ENCODE measurements at places on chromosomes 3 and 15. TPM values are rescaled to one million over a fixed set of nuclear protein-coding genes. Genes with fewer than 3 reads are reported as not detected.

Gene TXNRD3
- total RNA-seq, result 0.98 TPM

Gene CLDN1
- 0.61 TPM for total RNA-seq

DNA sequence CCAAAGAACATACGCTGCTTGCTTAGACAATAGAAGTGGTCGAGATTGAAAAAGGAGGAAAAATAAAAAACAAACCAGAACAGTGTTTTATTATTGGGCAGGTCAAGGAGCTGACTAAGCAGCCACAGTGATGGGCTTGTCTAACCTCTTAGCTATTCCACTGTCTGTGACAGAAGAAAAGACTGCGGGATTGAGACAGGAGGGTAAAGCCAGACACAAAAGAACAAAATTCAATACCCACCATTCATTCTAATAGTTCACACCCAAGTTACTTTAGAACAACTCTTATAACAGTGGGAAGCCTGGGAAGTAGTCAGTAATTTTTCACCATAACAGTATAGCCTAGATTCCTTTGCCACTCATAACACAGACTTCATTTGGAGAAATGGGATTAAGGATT is 435.4 kb downstream of the MFSD1 start:
- ATAC-seq, result no peak

DNA sequence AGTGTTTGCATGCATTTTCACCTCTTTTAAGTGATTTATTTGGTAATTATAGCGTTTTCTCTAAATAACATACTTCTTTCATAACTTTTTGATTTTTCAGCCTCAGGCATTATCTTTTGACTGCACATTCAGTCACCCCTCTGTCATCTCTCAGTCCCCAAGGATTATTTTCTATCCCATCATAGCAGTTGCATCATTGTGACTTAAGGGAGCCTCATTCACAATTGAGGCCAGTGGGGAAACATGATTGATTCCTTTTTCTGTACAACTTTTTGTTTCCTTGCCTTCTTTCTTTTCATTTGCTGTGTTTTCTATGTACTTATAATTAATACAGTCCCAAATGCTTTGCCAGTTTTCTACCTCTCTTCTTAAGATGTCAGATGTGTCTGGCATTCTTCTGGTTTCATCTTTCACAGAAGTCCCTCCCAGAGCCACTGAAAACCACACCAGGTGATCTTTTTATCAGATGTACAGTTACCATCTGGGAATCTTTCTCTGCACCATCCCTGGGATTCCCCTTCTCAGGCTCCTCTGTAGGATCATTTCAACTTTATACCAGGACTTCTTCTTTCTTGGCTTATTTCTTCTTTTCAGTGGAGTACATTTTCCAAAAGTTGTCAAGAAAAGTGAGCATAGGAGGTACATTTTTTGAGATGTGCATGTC is 151.4 kb downstream of the RAP2B start:
- no peak for ATAC-seq

DNA sequence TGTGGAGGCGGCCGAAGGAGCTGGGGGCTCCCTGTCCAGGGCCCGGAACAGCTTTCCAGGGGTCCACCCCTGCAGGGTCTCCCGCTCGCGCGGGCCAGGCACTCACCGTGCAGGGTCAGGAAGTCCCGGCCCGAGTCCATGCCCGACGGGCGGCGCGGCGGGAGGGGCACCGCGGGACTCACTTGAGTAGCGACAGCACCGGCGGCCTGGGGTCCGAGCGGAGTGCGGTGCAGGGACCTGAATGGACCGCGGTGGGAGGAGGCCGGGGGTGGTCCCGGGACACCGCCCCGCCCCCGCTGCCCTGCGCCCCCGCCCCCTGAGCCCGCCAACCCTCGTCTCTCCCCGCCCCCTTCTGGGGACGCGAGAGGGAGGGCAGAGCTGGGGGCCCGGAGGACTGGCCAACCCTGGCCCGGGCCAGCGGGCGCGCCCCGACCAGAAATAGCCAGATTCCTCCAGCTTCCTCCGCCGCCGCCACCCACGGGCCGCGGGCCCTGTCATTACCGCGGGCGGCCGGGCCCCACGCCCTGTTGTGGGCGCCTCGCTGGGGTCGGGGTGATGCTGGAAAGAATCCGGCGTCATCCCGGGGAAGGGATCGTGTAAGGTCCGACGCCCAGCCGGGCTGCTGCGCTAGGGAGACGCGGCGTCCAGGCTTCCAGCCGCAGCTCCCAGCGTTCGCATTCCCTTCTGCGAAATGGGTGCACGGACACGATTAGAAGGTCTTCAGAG is at the start of gene PLCD1:
Gene PLCD1 (minus strand): TSS at position 243 of the 726 bp plus-strand sequence. CDS start 103 bp downstream, at position 140.
- no peak for ATAC-seq

DNA sequence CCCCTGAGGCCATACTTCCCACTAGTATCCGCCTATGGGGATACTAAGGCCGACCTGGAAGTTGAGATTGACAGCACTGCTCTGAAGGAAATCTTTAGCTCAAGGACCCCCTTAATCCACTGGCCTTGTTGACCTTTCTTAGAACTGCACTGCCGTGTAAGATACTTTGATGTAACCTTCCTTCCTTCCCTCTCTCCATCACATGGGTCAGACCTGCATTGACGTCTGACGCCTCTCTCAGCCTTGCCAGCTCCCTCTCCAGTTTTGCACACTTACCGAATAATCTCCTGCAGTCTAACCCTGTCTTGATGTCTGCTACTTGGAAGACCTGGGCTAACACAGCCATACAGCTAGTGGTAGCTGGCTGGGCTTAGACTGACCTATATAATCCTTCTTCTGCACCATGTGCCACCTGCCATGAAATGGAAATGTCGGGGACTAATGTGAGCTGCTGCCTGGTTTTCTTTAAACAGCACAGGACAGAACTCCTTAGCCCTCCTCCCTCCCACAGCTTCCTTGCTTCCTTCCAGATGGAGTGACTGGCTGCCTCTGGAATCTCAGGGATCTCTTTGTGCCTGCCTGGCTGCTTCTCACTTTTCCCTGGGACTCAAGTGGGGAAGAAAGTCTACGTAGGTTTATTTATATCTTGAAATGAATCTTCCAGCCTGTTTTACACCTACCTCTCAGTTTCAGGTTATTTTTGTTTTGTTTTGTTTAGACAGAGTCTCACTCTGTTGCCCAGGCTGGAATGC is 39.2 kb upstream of the HERC1 start:
- no peak for ATAC-seq

DNA sequence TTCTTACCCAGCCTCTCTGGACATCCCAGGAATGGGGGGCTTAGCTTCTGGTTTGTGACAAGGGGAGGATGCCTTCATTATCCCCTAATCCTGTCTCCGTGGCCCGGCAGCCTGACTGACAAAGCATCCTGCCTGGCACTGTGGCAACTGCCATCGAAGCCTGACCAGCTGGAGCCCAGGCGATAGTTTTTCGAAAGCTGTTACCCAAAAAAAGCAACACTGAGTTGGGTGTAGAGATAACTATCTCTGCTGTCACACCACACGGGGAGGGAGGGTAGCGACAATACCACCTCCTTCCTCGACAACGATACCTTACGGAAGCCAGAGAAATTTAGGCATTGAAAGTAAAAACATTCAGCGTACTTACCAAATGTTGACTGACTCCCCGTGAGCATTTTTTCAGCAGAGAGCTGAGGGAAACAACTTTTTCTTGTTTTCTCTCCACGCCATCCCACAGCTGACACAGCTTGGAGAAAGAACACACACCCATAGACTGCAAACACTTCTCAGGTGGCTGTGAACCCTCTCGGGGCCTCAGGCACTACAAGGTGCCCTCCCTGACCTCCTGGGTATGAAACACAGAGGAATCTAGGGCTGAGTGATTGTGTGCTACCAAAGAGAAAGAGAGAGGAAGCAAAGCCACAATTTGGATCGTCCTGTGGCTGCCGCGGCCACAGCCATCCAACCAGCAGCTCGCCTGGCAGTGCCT is 361.9 kb upstream of the ICE2 start:
- peak; percentile 66 for ATAC-seq

- no peak for ATAC-seq
These were observed 22.0 kb downstream of the CMTM6 start for GRCh38 chr3:32480604-32481003.

DNA sequence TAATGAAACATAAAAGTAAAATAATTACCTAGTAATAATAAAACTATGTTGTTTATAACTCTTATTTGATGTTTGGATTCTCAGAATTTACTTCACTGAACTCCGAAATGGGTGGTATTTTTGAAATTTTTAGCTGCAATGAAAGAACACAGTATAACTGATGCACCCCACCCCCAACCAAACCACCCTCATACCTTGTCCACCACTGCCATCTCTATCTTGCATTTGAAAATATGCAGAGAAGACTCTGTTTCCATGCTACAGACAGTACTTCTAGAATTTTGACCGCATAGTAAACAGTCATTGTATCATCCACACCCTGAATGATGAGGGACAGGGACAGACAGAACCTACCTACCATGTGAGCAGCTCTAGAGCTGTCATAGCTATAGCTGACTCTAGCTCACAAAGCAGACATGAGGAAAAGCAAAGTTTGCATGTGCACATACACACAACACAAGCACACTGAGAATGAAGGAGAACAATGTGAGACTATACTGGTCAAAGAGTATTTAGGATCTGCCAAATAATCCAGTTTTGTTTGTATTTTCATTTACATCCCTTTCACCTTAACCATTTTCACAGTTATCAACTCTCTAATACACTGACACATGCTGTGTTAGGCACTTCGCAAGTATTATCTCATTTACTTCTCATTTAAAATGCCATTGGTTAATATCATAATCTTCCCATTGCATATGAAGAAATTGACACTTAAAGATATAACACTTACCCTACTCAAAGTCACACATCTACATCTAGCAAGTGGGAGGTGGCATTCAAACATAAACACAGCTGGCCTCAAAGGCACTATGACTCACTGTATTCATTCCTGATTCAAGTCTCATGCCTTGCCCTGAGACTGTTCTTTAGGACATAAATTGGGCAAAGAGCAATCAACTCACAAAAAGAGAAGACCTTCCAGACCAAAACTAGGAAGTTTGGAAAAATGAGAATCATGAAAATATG is 1014.7 kb upstream of the CFAP20DC start:
- ATAC-seq, result peak; percentile 95

- ATAC-seq, result no peak
These were observed 70.4 kb downstream of the UMPS start for GRCh38 chr3:124800511-124801258.

GRCh38 chr3:69367586-69367985 is 18.3 kb downstream of the FRMD4B start:
- no peak for ATAC-seq

- ATAC-seq, result no peak
These were observed 208.9 kb downstream of the RSL24D1 start for GRCh38 chr15:54987881-54988280.

DNA sequence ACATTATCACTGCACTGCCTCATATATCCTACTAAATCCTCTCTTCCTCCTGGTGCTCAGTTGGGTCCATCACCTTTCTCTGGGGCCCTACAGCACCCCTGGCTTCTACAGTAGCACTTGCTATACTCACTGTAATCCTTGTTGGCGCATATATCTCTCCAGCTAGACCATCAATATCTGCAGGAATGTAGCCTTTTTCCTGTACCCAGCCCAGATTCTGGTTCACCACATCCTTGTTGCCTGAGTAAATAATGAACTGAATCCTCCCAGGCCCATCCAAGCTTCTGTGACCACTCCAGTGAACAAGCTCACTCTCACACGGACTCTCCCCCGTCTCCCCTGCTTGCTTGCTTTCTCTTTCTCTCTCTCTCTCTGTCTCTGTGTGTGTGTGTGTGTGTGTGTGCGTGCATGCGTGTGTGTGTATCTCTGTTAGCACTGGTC is 62.5 kb upstream of the LIPC start:
- peak; percentile 21 for ATAC-seq

GRCh38 chr3:127041264-127041820 is 58.4 kb downstream of the PLXNA1 start:
- no peak for ATAC-seq

DNA sequence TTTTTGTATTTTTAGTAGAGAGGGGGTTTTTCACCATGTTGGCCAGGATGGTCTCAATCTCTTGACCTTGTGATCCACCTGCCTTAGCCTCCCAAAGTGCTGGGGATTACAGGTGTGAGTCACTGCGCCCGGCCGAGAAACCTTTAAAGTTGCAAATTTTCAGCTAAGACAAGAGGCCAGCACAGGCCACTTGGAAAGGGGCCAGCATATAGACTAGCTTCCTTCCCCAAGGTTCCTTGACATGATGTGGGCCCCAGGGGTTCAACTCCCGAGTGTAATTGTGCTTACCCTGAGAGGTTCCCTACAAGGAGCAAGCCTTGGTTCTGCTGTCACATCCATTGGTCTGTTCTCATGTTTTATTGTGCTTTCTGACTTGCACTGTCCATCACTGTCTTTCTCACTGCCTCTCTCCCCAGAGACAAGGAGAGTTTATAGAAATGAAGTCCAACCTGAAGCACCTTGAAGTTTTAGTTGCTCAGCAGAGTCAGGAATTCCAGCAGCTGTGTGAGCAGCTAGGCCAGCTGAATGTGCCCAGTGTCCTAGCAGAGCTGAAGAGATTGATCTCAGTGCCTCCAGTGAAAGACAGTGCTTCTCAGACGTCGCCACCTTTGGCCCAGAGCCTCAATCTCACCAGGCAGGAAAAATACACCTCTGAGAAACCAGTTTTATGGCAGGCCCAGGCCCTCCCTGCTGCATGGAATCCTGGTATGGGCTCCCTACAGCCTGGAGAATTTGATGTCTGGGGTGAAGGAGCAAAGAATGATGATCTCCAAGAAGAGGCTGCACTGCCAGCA is 21.1 kb downstream of the C3orf62 start:
- no peak for ATAC-seq

DNA sequence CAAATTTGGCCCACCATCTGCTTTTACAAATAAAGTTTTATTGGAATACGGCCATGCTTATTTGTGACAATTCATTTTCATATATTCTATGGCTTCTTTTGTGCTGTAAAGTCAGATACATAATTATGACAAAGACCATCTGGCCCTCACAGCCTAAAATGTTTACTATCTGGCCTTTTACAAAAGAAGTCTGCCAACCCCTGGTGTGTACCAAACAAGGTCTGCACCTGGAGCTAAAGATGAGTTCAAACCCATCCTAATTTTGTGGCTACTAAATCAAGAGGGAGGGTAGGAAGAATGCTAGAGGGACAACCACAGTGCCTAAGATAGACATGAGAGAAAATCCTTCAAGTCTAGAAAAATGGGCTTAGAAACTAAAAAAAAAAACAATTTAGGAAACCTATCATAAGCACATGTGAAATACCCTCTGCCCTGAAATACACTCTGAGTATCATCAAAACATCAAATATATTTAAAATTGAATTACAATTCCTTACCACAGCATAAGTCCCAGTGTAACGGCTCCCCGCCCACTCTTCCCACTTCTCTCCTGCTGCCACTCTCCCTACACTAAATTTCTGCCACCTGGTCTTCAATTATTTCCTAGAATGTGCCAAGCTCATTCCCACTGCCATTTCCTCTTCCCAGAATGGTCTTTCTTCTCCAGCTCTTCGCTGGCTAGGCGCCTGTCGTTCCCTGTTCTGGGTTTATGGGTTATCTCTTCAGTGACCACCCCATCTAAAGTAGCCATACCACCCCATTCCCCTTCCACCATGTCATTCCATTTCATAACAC is 950.7 kb upstream of the CFAP20DC start:
- ATAC-seq, result no peak

GRCh38 chr15:56950979-56951378 is 32.5 kb downstream of the TCF12 start:
- ATAC-seq, result no peak

- no peak for ATAC-seq
These were observed 63.0 kb upstream of the TIMP4 start for GRCh38 chr3:12221663-12222062.
